ENCODE measurements at places on chromosomes 2 and 18.

GRCh38 chr2:237291138-237291792 lies 122.7 kb downstream of the COL6A3 start:
- no peak for DNase-seq

DNA sequence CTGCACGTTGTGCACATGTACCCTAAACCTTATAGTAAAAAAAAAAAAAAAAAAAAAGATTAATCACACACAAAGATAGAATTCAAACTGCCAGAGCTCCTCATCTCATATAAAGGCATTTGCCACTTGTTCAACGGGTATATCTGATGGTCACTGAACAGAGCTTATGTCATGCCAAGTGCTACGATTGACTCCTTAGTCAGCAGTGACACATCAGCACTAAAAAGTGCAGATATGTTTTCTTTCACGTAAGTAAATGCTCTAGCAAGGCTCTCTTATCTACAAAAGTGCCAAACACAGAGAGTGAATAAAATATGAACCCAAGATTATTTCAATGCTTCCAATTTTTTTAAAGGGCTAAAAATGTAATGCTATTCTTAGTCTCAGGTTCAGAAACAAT lies 1.1 kb downstream of the LMAN1 start:
- DNase-seq = no peak

DNA sequence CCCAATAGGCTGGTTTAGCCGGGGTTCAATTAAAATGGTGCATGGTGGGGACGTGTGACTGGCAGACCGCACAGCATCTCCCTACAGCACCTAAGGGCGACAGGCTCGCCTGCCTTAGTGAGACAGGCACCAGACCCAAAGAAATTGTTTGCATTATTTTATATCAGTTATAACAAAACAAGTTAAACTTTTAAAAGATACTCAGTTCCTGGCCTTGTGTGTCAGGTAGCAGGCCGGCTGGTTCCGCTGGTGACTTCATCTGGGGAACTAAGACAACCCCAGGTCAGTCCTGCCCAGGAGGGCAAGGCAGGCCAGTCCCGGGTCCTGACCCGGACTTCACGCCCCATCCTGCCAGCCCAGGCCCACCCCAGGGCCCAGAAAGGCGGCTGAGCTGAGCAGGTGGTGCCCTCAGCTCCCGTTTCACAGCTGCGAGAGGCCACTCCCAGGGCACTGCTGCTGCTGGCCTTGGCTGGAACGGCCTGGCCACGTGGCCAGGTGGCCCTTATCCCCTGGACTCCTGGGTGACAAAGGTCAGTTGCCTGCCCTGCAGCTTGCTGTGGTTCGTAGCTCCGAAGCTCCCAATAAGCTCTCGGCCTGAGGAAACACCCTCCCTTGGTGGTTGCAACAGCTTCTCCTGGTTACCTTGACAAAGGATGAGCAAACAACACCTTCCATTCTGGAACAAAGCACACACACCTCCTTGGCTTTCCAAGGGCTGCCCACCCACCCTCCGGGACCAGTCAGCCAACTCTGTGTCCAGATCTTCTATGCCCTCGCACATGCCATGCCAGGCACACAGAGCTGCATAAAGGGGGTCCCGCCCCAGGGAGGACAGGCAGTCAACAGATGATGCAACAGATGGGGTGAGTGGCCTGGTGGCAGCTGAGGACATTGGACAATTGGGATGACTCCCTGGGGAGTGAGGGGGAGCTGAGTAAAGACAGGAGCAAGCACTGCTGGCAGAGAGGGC lies 11.3 kb upstream of the AGXT start:
- no peak for DNase-seq

DNA sequence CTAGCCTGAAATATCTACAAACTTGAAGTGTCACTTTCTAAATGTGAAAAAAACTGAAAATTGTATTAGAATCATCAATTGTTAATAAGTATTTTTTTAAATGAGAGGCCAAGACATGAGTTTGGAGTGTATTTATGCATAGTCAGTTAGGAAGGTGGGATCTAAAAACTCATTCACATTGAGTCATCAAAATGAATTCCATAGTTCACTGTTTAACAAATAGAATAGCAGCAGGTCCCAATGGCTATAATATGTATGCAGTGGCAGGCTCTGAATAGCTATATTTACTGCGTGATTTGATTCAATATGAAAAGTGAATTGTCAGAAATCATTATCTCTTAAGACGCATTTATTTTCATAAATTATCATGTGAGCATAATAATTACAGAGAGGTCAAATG lies 256.1 kb downstream of the ZNF385B start:
- no peak for DNase-seq

GRCh38 chr18:52519021-52519420 lies 179.0 kb downstream of the DCC start:
- DNase-seq = no peak

GRCh38 chr2:2621855-2622254 lies 290.8 kb upstream of the MYT1L start:
- DNase-seq = no peak

- no peak for DNase-seq
Measured at GRCh38 chr2:567865-568638, 109.2 kb downstream of the TMEM18 start.

GRCh38 chr18:46243095-46243494 lies 138.9 kb downstream of the HAUS1 start:
- DNase-seq = no peak

GRCh38 chr18:51135795-51136194 lies 61.7 kb downstream of the MEX3C start:
- DNase-seq = no peak

GRCh38 chr2:64946769-64947247 lies 42.4 kb upstream of the SLC1A4 start:
- DNase-seq = no peak

DNA sequence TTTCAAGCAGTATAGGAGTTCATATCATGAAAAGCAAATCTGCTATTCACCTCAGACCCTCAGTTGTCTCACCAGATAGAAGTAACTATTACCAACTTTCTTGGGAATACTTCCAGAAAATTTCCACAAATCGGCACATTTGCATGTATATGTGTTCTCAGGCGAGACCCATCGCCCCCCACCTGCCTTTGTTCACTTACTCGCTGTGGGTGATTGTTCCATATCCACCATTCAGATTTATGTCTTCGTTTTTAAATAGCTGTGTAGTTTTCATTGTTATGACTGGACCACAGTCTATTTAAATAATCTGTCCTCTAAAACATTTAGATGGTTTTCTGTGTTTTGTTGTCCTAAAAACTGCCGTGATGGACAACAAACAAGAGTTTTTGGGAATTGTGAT lies 3.3 kb downstream of the TRIM54 start:
- DNase-seq = no peak

- DNase-seq = no peak
Measured at GRCh38 chr2:185978634-185979407, 240.2 kb downstream of the FSIP2 start.

GRCh38 chr2:186589612-186590349 lies at the start of gene ITGAV:
TSS of gene ITGAV (plus strand) at chr2:186590056. CDS start at chr2:186590339, 283 bp downstream.
- DNase-seq = peak; percentile 74

GRCh38 chr2:186407611-186408010 lies 78.4 kb upstream of the ZC3H15 start:
- no peak for DNase-seq

DNA sequence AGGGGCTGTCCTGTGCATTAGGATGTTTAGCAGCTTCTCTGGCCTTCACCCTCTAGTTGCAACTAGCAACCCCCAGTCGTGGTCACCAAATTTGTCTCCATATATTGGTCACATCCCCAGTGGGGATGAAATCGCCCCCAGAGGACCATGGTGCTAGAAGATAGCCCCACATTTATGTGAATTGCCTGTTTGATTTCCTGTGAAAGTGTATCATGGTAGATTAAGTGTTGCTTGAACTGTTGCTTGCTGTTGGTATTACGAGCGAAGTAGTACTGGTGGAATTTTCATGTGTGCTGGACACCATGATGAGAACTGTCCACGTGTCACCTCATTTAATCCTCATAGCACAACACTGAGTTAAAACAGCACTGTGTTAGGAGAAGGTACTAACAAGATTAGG lies 59.4 kb downstream of the TSPYL6 start:
- no peak for DNase-seq

DNA sequence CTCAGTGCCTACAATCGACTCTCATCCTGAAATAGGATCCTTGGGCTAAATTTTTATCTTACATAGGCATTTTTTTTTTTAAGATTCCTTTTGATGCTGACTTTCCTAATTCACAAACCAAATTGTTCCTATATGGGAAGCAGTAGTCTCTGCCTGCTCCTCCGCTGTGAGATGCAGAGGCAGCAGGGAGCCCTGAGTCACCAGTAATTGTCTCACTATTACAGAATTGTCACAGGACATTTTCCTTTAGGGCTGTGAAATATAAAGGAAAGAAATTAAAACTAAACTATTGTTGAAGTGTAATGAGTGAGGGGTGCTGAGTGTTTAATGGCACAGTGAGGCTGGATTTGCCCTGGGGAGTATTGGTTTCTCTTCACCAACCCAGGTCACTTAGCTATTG lies 63.8 kb downstream of the MYO3B start:
- no peak for DNase-seq

- DNase-seq = no peak
Measured at GRCh38 chr2:71827973-71828372, 319.7 kb downstream of the CYP26B1 start.

GRCh38 chr2:215933151-215933550 lies 80.2 kb downstream of the MREG start:
- DNase-seq = no peak

DNA sequence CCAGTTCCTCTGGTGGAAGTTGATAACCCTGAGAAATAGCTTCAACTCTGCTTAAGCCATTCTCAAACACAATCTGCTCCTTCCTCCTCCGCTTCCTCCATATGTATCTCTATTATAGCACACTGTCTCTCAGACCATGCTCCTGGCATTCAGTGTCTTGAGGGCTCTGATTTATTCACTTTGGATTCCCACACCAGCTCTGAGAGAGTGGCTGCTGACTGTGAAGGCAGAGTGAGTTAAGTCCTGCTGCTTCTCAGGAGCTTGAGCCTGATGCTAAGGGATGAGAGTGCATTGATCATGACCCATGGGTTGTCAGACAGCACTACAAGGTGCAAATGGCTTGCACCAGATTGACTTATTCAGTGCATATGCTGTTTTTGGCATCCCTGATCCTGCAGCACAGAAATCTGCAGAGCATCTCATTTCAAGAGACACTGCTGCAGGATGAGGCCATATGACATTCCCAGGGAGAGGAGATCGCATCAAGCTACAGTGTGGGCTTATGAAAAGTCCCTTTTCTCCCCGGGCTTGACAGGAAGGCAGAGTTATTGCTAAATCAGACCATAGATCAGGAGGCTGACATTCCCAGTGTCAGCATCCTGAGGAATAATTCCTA lies 500.5 kb upstream of the RAB6C start:
- no peak for DNase-seq

- no peak for DNase-seq
Measured at GRCh38 chr2:239824866-239825704, 200.1 kb downstream of the NDUFA10 start.

- no peak for DNase-seq
Measured at GRCh38 chr2:120744817-120745216, 9.1 kb downstream of the GLI2 start.

DNA sequence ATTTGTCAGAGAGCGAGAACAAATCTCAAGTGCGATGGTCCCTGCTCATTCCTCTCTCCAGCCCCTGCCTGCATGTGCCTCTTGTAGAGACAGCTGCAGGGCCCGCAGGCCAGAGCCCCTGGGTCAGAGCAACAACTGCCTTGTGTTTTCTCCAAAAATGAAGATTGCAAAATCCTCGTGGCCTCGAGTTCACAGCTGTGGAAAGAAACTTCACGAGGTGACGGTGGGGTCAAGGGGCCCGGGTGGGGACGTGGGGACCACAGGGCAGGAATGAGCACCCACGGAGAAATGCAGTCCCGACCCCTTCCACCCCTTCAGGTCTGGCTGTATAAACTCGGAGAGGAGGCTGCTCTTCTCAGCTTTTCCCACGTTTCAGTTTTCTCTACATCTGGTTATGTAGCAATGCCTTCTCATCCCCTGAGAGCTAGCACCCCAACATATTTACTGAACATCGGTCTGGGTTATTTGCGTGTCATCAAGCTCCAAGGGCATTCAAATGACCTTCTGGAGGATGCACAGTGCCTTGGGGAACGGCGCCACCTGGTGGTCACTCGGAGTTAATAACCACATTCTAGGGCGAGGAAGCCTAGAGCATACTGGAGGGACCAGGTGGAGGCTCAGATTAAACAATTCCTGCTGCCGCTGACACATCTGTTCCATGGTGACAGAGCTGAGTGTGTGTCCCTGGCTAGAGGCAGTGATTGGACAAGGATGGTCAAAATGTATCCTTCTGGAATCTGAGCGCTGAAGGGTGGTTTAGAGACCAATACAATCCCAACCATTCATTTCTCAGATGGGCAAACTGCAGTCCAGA lies 91.4 kb upstream of the CYRIA start:
- DNase-seq = peak; percentile 81

DNA sequence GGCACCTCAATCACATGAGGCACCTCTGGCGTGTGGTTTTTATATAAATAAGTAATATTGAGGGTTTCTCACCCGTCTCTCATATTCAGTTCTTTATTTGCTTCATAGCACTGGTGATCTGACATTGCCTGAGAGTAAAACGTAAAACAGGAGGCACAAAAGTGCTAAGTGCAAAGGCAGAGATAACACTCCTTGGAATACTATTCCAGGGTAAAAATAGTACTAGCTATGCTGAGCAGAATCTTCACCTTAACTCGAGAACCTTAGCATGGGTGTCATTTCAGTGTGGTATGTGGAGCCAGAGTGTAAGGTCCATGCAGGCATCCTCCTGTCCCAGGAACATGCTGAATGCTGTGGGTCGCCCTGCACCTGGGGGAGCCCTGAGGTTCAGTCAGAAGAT lies 26.9 kb downstream of the ZCCHC2 start:
- DNase-seq = no peak

DNA sequence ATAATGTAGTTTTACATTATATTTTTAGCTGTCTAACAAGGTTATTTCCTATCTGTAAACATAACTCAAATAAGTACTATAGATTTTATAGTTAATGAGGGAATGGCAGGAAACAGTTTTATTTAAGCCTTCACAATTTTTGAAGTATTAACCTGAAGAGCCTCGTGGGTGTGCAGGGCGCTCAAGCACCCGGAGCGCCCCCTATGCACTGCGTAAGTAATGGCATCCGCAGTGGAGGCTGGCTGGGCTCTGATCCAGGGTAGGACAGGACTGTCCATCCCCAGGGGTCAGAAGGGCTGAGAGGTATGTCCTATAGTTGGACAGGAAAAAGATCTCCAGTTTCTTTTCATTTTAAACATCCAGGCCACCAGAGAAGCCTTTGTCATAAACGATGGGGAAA lies 8.2 kb upstream of the GBX2 start:
- no peak for DNase-seq

GRCh38 chr2:39715095-39715494 lies 49.4 kb downstream of the TMEM178A start:
- DNase-seq = no peak

- DNase-seq = no peak
Measured at GRCh38 chr2:75605770-75606529, 40.6 kb upstream of the MRPL19 start.

DNA sequence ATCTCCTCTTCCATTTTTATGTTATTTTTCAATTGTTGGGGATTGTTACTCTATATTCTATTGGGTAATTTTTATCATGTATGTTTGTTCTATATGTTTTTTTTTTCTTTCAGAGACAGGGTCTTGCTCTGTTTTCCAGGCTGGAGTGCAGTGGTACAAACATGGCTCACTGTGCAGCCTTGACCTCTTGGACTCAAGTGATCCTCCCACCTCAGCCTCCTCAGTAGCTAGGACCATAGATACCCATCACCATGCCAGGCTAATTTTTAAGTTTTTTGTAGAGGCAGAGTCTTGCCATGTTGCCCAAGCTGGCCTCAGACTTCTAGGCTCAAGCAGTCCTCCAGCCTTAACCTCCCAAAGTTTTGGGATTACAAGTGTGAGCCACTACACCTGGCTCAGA lies 88.7 kb downstream of the TTC27 start:
- DNase-seq = no peak

Data from cerebellum (tissue), 4 donors.